HS-27A (cell line): ENCODE measurements at places on chromosomes 11 and 22.

- no peak for DNase-seq
These were observed 221.9 kb downstream of the SBF2 start for GRCh38 chr11:10072142-10072541.

DNA sequence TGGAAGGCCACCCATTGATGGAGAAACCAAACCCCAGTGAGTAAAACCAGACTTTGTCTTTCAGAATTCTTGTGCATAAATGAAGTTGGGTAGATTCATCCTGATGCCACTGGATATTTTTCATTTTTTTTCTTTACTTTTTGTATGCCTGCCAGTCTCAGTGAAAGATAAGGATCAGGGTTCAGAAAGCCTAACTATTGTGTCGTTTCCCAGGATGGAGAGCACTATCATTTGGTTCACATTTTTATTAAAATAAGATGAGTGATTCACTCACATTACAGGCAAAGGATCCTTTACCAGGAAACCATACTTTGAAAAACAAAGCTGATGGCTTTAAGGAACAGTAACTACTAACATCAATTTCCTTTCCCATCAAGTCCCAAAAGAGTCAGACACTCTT lies 52.0 kb downstream of the ARFGAP2 start:
- no peak for DNase-seq

GRCh38 chr11:106131998-106132397 lies 54.5 kb downstream of the AASDHPPT start:
- DNase-seq = no peak

GRCh38 chr22:42271906-42272305 lies 1.5 kb upstream of the TCF20 start:
- no peak for DNase-seq

GRCh38 chr11:47850337-47850736 lies 2.2 kb upstream of the NUP160 start:
- DNase-seq = no peak

GRCh38 chr22:24483976-24484545 lies 11.1 kb upstream of the UPB1 start:
- DNase-seq = no peak

- peak; percentile 77 for DNase-seq
These were observed 1.5 kb downstream of the MIAT start for GRCh38 chr22:26658671-26659478.

- no peak for DNase-seq
These were observed 16.1 kb upstream of the TMEM123 start for GRCh38 chr11:102468616-102469195.

GRCh38 chr11:72704028-72704782 lies 30.0 kb upstream of the PDE2A start:
- no peak for DNase-seq

- no peak for DNase-seq
These were observed 3.0 kb downstream of the AQP11 start for GRCh38 chr11:77592727-77593126.
